CD4-positive, alpha-beta T cell treated with Interleukin-6 at 100 ng/mL for 8 hours (primary cell): ENCODE measurements at places on chromosomes 2 and 18.

DNA sequence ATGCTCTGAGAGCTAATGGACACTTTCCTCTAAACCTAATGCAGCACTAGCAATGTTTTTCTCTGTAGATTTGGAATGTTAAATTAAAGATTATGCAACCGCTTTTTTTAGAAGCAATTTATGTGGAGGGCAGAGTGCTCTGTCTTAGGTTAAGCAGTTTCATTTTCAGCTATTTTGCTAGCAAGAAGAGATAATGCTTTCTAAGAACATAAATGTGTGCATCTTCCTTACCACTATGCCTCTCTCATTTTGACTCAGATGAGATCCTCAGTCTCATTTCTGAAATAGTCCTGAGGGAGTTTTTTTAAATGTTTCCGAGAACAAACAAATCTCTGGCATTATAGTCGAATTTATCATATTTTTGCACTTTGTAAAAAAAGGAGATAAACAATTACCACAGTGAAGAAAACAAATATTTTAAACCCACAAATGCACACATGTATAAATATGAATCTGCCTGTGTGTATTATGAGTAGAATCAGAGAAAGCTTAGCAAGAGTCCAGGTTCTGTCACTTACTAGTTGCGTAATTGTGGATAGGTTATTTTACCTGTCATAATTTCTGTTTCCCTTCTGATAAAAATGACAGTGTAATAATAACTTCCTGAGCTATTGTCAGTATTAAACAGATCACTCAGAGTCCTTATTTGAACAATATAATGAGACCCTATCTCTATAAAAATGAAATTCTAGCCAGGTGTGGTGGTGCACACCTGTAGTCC is 207.7 kb upstream of the CRIM1 start:
- DNase-seq: no peak

GRCh38 chr2:196535742-196536141 is 103.8 kb upstream of the CCDC150 start:
- DNase-seq: no peak

GRCh38 chr2:100924520-100925451 is 77.3 kb upstream of the RPL31 start:
- DNase-seq: peak; percentile 48

DNA sequence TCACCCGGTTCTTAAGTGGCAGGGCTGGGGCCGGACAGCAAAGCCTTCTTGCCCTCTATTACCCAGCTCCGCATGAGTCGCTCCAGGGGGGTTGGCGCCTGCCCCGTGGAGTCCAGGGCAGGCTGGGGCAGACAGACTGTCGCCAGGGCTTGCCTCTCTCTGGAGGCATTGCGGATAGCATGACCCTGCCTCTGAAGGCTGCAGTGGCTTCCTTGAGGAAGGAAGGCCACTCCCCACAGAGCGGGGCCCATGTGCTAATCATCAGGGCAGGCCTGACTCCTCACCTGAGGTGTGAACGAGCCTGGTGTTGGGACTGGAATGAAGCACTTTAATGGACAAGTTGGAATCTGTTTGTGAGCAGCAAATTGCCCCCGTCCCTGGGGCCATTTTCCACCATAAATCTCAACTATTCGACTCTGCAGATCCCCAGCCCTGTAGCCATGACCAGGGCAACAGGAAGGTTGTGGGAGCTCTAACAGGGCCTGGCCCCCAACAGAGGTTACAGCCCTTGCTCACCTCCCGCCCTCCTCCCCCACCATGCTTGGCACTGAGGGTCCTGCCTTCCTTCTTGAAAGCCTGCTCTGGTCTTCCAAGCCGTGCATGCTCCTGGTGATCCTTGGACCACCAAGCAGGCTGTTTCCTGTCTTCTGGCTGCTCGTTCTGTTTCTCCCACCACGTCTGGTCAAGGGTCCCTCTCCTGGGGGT is 144.9 kb upstream of the HAAO start:
- DNase-seq: no peak

DNA sequence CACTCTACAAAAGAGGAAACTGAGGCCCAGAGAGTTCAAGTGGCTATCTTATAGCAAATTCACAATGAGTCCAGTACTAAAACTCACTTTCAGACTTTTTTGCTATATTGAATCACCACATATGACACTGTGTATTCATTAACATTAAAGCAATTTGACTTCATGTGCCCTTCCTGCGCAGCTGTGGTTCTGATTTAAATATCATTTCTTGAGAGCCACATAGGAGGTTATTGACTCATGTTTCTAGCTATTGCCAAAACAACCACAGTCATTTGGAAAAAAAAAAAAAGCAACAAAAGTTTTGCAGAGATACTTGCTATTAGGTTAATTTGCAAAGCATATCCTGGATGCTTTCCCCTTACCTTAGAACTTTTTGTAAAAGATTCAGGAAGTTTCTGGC is 341.2 kb downstream of the PIK3C3 start:
- no peak for DNase-seq

DNA sequence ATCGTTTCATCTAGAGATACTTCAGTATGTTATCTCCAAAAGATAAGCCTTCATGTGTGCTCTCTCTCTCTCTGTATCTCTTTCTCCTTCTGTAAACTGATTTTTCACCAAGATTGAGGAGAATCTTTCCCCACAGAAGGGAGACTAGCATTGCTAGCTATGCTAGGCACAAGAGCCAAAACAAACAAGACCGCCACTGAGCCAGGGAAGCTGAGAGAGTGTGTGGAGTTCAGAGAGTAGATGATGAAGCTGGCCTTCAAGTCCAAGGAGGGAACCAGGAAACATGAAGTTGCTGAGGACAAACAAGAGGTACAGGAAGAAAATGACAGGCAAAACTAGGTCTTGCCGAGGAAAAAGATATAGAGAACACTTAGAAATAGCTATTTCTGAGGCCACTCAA is 23.4 kb downstream of the DAPL1 start:
- no peak for DNase-seq

- DNase-seq: no peak
These were observed 35.2 kb downstream of the TMEM163 start for GRCh38 chr2:134683561-134684112.

- DNase-seq: no peak
These were observed 300.0 kb upstream of the SMIM21 start for GRCh38 chr18:75727456-75727855.

DNA sequence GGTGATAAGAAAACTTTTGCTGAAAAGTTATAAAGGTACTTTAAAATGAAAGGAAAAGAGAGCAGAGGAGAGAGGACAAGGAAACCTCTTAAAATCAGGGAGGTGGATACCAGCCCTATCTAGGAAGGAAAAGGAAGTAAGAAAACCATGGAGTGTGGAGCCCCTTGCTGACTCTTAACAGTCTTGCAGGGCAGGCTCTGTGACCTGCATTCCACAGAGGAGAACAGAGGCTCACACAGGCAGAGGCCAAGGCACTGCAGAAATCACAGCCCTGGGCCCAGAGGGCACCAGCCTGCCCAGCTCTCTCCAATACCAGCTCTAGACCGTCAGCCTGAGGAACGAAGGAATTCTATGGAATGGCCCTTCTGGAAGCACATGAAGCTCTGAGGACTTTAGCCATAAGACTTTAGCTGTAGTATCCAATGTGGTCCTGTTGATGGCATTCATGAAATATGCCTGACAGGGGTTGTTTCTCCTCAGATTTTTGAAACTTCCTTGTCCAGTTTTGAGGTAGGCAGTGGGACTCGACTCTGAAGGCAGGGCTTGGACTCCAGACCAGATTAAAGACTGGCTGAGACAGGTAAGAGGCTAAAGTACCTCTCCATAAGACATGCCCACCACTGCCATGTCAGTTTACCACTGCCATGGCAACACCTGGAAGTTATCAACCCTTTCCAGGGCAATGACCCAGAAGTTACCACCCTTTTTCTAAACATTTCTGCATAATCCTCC is 216.3 kb downstream of the ANAPC1 start:
- no peak for DNase-seq

DNA sequence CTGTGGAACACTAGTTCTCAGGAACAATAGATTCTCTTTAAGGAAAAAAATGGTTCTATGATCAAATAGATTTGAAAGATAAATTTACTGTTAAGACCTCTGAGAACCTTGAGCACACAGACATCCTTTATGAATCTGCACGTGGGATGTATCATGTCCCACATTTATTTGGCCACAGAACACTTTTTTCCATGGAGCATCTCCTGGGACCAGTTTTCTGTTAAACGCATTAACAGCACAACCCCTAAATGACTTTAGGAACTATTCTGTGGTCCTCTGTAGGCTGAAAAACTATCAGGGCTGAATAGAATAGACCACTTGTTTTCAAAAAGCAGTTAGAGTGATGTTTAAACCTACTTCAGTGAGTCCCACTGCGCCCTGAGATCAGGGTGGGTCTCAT is 132.2 kb upstream of the PID1 start:
- no peak for DNase-seq

DNA sequence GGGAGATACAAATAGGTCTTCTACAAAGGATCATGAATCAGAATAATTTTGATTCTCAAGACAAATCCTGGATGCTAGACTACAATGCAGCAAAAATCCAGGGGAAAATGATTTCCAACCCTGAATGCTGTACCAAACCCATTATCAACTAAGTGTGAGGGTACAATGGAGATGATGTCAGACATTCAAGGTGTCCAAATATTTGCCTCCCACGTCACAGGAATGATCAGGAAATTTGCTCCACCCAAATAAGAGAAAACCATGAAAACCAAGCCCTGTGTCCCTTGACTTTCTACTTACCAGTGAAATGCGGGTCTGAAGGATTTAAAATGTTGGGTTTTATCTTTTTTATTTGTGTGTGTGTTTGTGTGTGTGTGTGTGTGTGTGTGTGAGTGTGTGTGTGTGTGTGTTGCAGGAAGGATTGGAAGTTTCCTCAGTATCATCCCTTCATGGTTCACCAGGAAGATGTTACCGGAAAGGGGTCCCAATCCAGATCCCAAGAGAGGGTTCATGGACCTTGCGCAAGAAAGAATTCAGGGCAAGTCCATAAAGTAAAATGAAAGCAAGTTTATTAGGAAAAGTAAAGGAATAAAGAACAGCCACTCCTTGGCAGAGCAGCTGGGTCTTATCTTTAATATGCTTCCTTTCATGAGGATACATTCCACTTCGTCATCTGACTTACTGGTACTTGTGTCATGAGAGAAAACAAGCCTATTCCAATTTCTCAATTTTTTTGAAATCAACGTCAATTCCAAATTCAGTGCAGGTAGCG is 61.1 kb upstream of the ID2 start:
- no peak for DNase-seq

DNA sequence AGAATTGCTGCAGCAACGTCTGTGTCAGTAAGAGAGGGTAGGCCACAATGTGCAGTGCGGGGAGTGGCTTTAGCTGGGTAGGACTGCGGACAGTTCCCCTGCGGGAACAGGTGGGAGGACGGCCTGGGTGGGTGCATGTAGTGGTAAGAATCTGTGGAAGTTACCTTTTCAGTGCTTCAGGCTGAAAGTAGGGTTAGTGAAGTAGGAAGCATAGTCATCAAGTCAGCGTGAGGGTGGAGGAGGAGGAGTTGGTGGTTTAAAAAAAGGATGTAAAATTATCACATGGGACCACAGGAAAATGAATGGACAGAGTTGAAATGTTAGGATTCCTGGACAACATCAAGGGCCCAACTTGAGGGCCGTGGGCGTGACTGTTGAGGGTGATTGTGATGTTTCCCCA is 13.2 kb downstream of the CEP192 start:
- DNase-seq: no peak

DNA sequence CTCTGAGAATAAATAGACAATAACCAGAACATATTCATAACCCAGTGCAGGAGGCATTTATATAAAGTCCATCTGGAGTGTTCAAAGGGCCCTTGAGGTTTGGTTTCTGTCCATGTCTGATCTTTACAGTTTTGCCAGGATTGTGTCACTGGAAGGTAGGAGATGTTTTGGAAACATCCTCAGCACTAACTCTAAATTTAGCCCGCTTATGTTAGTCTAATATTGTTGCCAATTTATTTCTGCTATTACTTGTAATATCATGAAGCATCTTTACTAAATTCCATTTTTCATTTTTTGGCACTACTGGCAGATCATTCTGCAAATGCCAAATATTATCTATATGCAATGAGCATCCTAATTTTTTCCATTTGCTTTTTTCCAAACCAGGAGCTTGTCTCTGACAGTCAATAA is 22.4 kb upstream of the REV1 start:
- DNase-seq: no peak

DNA sequence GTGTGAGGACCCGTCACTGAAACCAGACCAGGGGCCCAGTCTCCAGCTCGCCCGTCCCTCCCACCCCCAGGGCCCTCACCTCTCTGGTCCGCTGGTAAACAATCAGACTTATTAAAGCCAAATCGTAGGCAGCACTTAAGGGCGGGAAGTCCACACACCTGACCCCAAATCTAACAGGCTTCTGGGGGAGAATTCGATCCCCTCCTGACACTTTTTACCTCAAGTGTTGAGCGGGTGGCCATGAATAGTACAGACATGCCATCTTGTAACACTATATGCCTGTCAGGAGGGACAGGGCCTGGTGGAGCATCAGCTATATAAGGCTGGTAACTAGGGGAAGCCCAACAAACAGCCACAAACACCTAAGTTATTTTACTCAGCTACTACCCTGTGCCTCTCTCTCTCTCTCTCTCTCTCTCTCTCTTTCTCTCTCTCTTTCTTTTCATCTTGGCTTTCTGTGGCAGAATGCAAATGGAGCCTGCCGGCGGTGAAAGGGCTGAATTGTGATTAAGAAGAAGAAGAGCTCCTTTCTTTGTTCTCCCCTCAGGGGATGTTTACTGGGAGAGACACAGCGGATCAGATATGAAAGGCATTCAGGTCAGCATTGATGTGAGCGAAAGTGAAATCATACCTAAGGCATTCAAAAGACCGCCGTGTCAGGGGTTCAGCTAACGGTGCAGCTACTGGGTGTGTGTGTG is 9.5 kb downstream of the ZEB2 start:
- no peak for DNase-seq

GRCh38 chr2:19623488-19623887 is 265.1 kb upstream of the OSR1 start:
- DNase-seq: no peak

GRCh38 chr2:204722691-204723090 is 177.4 kb downstream of the PARD3B start:
- no peak for DNase-seq

GRCh38 chr2:196594158-196594557 is 45.4 kb upstream of the CCDC150 start:
- no peak for DNase-seq

DNA sequence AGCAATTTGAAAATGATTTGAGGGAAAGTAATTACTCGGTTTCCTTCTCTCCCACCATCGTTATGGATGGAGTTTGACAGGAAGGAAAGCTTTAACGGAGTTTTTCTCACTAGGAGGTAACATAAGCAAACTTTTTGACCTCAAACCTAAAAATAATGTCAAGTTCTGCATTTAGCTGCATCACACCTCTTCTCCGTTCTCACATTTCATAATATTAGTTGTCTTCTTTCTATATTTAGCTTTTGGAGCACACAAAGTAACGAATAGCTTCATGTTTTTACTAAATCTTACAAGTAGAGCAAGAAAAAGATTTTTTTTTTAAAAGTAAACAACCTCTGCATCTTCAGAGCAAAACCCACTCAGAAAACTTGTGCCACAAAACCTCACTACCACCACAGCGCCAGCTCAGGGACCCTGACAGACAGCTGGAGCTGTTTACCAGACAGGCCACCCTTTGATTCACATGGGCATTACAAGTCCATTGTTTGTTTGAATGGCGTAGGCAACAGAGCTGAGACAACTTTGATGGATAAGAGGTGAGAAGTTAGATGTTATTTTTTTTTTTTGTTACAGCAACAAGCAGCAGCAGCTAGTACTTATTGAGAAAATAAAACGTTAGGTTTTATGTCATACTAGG is 21.9 kb upstream of the ICOS start:
- DNase-seq: no peak
